Trophoblast cell (in vitro differentiated cells and primary cell): ENCODE measurements at places on chromosomes 1 and 21.

GRCh38 chr1:237146241-237146640 lies 104.3 kb downstream of the RYR2 start:
- DNase-seq, result peak; percentile 2

- no peak for DNase-seq
These were observed 20.6 kb downstream of the CEP104 start for GRCh38 chr1:3836421-3836820.

DNA sequence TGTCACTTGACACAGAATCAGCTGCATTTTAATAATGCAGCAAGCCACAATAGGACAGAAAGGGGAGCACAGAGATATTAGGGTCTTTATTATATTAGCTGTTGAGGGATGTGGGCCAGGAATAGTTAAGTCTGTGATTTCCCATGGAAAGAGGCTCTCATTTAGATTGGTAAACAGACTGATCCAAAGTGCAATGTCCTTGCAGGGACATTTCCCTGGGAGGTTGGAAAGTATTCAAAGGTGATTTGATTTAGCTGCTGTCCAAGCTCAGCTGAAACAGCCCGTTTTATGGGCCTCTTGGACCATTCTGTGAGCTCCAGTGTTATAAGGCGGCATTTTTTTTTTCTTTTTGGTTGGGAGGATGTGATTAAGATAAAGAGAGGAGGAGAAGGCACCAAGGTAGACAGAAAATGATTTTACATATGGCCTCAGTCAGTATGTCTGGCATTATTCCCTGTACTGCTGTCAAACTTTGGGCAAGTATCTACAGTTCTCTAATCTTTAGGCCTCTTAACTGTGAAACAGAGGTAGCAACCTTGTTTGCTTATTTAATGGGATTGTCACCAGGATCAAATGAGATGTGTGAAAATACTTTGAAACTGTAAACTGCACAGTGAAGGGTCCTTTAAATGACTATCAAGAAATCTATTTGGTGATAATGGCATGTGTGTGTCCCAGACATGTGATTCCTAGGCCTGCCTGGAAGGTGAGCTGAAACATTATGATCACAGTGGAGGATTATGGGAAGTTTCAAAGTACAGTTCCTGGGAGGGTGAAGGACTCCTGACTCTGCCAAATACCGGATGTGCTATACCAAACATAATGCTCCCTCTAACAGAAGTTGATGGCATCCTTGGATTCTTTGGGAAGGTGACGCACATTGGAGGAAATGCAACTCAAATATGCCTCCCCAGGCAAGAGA lies 62.2 kb downstream of the NOS1AP start:
- DNase-seq, result peak; percentile 64

DNA sequence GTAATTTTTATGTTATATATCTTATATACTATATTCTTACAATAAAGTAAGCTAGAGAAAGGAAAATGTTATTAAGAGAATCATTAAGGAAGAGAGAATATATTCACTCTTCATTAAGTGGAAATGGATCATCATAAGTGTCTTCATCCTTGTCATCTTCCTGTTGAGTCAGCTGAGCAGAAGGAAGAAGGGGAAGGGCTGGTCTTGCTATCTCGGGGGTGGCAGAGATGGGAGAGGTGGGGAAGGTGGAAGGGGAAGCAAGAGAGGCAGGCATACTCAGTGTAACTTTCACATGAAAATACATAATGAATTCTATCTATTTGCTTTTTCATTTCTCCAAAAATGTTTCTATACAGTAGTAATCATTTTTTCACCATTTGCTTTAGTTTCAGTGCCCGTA lies 5.1 kb downstream of the DNASE2B start:
- no peak for DNase-seq

- no peak for DNase-seq
These were observed 522 bp downstream of the LRP8 start for GRCh38 chr1:53327182-53327913.

DNA sequence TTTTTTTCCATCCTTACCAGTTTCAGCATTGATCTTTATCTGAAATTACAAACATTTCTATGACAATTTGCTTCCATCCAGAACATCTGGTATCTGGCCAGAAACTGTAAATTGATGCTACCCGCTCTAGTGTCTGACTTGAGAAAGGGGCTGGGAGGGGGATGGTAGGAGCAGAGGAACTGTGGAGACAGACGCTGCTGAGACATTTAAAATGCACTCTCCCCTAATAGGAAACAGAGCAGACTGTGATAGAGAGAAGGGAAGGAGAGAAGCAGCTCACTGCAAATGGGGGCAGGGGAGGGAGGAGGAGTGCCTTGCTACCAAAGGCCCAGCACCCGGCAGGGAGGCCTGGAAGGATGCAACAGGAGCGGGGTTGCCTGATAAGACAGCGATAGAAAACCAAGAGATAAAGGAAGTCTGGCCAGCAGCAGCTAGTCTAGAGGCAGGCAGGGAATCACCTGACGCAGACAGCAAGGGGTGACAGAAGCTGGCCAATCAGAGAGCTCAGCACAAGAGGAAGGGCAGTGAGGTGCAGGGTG lies 195.5 kb upstream of the NFIA start:
- DNase-seq, result no peak

- DNase-seq, result no peak
These were observed 82.9 kb downstream of the GALNT2 start for GRCh38 chr1:230149751-230150584.

DNA sequence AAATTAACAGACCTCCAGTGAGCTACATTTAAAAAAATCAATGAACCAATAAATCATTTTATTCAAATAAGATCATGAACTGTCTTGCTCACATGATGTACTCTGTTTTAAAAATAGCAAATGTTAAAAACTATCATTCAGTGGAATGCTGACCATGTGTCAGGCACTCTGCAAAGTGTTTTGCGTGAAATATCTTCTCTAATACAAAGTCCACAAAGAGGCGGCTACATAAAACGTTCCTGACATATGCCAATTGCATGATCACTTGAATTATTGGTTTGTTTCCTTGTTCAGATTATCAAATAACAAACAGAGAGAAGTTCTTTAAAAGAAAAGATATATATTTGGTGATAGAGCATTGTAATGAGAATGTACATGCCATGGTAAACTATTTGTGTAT lies 10.7 kb downstream of the FMO2 start:
- DNase-seq, result no peak

DNA sequence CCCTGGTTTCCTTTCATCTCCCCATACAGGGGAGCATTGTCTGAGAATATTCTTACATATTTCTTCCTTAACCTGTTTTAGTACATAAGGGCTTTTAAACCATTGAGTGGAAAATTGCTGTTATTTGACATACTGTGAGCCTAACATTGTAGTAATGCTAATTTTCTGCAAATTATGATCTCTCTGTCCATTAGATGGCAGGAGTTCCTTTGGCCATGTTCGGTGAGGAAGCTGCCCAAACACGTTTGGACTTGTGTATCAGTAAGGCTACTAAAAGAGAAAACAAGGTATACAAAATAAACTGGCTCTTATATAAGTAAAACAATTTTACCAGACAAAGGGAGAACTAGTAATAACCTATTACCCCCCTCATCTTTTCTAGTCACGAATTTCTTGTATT lies 29.2 kb downstream of the CDC7 start:
- DNase-seq, result peak; percentile 61

GRCh38 chr1:8015809-8016165 lies 10.3 kb downstream of the ERRFI1 start:
- DNase-seq, result no peak

GRCh38 chr1:91712393-91712792 lies 173.6 kb downstream of the TGFBR3 start:
- DNase-seq, result no peak

GRCh38 chr1:48677306-48678287 lies 99.1 kb downstream of the BEND5 start:
- peak; percentile 41 for DNase-seq

- DNase-seq, result peak; percentile 91
These were observed 43.2 kb upstream of the SERTAD4 start for GRCh38 chr1:210189426-210189825.

- DNase-seq, result no peak
These were observed 14.1 kb downstream of the INTS3 start for GRCh38 chr1:153741986-153742385.

- DNase-seq, result no peak
These were observed 665 bp downstream of the EFHD2 start for GRCh38 chr1:15410223-15410883.

GRCh38 chr21:45916011-45916840 lies 65.3 kb upstream of the COL6A1 start:
- peak; percentile 54 for DNase-seq

DNA sequence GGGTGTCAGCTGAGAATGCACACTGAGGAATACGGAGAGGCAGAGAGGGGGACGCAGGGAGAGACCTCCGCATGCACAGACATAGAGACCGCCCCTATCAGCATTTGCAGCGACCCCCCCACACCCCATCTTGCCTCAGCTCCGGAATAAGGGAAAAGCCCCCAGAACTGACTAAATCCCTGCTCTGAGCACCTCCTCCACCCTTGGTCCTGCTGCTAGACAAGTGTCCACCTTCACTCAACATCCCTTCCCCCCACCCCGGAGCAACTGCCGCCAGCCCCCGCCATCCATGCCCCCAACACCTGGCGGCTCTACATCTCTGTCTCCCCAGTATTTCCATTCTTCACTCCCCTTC lies 769 bp downstream of the SV2A start:
- DNase-seq, result no peak

GRCh38 chr1:153490272-153491051 lies 30.0 kb upstream of the S100A7 start:
- no peak for DNase-seq

DNA sequence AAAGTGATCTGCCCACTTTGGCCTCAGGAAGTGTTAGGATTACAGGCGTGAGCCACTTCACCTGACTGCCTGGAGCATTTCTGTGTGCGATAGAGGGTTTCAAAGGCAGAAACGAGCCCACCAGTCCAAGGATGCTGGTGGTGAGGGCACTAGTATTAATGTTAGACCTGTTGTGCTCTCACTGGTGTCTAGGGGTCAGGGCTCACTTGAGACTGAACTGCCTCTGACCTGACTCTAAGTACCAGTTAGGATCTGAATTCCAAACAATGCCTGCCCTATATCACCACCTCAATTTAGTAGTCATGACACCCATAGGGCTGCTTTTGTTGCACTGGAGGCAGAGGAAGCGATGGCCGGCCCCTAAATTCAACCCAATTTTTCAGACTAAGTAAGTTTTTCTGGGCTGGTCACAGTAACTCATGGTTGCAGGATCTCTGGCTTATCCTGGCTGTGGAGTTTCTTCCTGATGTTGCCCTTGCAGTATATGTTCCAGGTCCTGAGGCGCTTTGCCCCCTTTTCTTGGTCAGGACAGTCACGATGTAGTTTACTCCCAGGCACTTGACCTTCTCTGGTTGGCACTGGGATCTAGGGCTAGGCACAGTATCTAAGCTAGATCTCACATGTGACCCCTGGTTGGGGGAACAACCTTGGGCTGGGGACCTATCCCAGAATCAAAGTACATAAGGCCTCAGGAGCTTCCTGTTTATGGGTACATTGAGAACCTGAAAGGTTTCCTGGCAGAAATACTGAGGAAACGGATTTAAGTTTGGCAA lies 4.5 kb downstream of the CCDC17 start:
- no peak for DNase-seq

- DNase-seq, result no peak
These were observed 14.9 kb downstream of the ETV3L start for GRCh38 chr1:157084720-157085119.

- no peak for DNase-seq
These were observed 77.6 kb downstream of the DDR2 start for GRCh38 chr1:162709870-162710269.

GRCh38 chr1:78526496-78526895 lies 35.7 kb downstream of the PTGFR start:
- no peak for DNase-seq

- no peak for DNase-seq
These were observed 18.9 kb upstream of the TMEM54 start for GRCh38 chr1:32919811-32920733.

GRCh38 chr1:121448851-121449250 lies 264.1 kb downstream of the SRGAP2C start:
- DNase-seq, result no peak
